ENCODE measurements at places on chromosomes 4 and X.

GRCh38 chr4:10730019-10730418 is 45.5 kb upstream of the CLNK start:
- DNase-seq = no peak

GRCh38 chr4:90146306-90146705 is 19.1 kb downstream of the CCSER1 start:
- DNase-seq = no peak

DNA sequence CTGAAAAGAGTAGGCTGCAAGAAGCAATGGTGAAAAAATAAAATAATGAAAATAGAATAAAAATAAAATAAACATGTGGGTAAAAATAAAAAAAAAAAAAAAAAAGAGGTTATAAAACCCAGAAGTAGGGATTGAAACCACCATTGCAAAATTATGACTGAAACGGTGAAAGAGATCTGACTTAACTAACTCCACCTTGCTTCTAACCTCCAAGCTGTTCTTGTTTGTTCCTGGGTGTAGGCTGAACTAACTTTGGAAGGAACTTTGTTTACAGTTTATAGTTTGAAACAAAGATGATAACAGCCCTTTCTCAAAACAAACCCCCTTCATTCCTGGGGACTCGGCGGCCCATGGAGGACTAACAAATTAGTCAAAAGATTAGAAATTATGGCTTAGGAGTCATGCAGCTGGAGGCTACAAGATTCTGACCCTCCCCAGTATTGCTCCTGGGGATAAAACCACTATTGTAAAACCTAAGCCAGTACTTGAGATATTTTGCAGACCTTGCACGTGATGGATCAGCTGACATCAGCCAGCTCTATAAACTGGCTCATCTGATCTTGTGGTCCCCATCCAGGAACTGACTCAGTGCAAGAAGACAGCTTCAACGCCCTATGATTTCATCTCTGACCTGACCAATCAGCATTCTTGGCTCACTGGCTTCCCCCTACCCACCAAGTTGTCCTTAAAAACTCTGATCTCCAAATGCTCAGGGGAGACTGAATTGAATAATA is 30.4 kb downstream of the DDX60L start:
- peak; percentile 9 for DNase-seq

DNA sequence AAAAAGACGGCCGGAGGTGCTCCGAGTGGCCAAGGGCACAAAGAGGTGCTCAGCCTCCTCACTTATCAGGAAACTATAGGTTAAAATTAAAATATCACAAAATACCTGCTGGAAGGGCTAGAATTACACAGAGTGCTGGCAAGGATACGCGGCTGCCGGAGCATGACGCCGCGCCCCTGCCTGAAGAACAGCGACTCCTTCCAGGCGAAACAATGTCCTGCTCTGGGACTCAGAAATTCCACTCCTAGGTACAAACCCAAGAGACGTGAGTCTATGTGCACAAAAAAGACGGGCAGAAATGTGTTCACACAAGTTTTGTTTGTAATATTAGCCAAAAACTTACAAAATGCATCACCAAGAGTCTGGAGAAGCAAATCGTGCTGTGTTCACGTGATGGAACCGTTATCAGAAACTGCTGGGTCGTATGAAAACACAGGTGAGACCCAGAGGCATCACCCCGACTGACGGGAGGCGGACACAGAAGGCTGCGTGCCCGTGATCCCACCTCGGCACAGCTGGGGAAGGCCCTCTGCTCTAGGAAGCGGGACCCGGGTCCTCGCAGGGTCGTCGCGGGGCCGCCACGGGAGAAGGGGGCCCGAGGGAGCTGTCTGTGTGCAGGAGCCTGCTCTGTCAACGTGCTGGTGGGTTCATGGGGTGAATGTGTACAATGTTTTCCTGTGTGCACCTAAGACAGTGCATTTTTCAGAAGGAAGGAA is 27.6 kb downstream of the CTBP1 start:
- no peak for DNase-seq

DNA sequence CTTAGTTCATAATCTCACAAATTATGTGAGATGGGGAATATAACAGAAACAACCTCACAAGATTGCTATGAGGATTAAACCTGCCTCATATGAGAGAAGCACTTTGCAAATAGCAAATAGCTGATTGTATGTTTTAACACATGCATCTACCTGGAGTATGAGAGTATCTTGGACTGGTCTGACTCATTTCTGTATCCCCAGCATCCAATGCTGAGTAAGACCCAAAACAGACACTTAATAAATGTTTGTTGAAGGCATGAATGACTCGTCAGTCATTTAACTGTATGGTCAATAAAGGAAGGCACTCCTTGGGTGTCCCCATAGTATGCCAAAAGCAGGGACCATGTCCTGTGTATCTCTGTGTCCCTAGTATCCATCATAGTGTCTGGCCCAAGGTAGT is 350.9 kb upstream of the F9 start:
- DNase-seq = no peak

DNA sequence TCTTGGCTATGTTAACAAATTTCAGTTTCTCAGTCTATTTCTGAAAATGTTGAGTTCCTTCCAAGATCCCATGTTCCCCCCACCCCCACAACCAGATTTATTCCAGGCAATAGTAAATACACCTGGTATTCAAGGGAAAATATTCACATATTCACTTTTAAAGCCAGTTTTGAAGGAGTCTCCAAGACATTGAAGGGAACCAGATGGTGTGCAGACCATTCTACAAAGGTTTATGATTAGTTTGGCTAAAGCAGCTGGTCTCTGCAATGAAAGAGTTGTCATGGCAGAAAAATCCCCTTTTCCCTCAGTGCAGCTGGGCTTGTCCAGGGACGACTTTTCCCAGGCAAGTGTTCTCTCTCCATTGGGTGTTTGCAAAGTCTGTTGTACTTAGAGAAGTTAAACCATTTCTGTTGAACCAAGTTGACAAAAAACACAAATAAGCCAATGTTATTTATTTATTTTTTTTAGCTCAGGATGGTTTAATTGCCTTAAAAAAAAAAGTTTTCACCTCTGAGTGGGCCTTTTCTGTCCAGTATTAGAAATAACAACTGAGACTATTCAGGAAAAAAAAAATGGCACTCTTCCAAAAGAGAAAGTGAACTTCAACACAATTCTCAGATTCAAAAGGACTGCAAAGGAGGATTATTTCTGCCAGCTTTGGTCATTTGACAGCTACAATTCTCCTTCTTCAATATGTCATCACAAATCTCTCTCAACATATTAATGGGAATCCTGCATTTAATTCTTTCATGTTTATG is 410.6 kb downstream of the IL1RAPL1 start:
- DNase-seq = no peak

DNA sequence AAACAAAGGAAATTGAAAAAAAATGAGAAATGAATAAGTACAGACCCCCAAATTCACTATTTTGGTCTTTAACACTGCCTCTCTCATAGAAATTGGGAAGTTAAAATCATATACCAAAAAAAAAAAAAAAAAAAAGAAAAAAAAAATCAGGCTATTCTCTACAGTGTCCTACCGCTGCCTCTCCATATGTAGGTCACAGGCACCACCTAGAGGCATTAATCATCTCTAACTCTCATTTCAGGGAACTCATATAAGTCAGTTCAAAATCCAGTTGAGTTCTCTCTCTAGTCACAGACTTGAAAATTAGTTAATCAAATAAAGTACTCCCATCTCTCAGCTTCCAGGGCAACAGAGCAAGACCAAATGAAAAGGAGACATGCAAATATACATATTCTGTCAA is 47.9 kb downstream of the COX18 start:
- DNase-seq = no peak

- DNase-seq = no peak
Observed at GRCh38 chr4:55928846-55929245, 19.9 kb upstream of the CEP135 start.

GRCh38 chr4:53089936-53090729 is 228.0 kb downstream of the RASL11B start:
- DNase-seq = no peak

- DNase-seq = no peak
Observed at GRCh38 chr4:53376900-53377299, 541 bp upstream of the FIP1L1 start.

DNA sequence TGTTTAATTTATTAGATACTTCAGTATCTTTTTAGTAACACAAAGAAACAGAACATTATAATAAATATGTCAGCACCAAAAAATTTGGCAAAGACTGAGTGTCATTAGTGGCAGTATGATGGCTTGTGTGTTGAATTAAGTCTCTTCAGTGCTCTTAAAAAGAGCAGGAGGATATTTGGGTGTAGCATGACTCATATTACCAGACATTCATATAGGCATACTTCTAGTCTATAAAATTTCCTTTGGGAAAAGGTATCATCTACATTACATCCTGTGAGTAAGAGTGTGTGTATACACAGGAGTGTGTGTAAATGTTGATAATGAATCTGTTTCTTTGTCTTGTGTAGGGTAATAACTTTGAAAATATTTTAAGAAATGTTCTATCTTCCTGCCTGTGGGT is 135.7 kb downstream of the CNKSR2 start:
- no peak for DNase-seq

- no peak for DNase-seq
Observed at GRCh38 chr4:29571322-29571721, 1148.8 kb upstream of the PCDH7 start.

DNA sequence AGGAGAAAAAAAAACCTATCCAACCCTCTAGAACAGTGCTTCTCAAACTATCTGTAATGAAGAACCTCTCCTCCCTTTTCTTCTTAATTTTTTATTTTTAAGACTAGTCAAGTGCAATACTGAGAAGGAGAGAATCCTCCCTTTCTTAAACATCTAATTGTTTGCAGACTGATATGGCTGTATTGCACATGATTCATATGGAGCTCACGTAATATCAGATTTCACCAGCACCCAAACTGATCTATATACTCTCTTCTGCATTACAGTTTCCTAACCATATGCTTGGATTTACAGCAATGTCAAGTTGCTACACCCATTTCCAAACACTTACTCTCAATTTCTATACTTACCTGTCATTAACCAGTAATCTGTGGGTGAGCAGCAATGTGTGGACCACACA is 9.5 kb downstream of the PRMT9 start:
- DNase-seq = no peak

- no peak for DNase-seq
Observed at GRCh38 chrX:139554376-139554775, 23.8 kb downstream of the F9 start.

DNA sequence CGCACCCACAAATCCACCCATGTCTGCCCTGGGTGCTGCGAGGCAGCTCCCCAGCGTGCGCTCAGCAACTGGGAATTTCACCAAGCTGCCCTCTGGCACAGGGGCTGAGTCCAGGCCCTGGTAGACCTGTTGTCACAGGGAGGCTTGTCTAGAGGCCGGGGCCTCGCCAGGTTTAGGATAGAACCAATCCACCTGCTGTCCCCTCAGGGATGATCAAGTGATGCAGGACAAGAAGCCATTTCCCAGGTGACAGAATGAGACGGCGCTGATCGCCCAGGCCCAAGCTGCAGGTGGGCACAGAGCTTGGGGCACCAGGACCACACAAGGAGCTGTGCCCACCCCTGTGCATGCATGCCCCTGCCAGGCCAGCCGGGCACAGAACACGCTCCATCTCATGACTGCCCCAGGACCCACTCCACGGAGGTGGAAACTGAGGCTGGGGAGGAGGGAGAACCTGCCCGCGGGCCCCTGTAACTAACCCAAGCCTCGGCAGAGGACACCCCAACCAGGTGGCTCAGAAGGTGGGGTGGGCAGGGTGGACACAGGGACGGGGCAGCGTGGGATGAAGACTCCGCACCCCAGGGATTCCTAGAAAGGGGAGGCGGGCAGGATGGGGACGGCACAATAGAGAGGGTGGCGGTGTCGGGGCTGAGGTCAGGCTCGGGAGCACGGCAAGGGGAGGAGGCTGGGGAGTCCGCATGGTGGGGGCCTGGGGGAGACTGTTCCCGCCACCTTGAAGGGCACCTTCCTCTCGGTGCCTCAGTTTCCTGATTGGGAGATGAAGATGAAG is 78.0 kb downstream of the ZFYVE28 start:
- no peak for DNase-seq

DNA sequence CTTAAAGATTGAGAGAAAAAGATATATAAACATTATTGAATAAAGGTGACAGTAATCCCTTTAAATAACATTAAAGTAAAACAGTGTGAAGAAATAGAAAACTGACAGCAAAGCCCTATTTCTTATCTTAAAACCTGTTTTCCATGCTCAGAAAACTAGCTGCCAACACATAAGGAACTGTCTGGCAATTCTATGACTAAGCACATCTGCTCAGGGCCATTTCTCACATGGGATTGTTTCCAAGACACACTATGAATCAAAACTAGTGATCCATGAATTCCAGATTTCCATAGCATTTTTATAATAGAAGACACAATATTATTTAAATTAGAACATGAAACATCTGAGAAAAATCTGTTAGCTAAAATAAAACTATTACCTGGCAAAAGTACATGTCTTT is 113.4 kb downstream of the SCLT1 start:
- DNase-seq = no peak

DNA sequence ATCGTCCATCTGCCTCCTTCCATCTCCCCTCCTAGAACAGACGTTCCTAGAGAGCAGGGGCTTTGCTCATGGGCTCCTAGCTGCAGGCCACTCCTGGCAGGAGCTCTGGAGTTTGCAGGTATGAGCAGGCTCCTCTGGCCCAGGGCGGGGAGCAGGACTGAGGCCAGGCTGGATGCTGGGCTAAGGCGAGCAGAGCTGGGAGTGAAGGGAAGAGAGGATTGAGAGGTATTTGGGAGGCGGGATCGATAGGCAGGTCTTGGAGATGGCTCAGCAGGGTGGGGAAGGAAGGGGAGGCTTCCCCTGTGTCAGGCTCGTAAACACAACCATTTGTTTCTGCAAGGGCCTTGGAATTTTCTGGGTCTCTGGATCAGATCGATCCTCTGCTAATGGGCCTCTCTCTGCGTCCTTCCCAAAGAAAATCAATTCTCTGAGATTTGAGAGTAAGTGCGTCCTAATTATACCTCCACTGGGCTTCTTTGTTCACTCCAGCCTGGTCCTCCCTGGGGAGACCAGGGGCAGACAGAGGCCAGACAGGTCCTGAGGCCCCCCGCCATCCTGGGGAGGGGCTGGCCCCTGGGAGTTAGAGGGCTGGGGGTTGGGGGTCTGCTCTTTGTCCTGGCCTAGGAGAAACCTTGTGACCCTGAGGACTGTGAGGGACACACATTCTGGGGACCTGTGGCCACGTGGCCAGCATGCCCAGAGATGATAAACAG is 94.8 kb upstream of the PSAPL1 start:
- no peak for DNase-seq

- no peak for DNase-seq
Observed at GRCh38 chrX:77298790-77299189, 148.4 kb upstream of the FGF16 start.

GRCh38 chrX:96407981-96408380 is 276.7 kb upstream of the DIAPH2 start:
- no peak for DNase-seq

Measured in CD4-positive, alpha-beta T cell treated with Interleukin-2 at 100 ng/mL for 4 hours (primary cell).